ENCODE measurements at places on chromosomes 3 and 15. TPM values are rescaled to one million over a fixed set of nuclear protein-coding genes. Genes with fewer than 3 reads are reported as not detected.

DNA sequence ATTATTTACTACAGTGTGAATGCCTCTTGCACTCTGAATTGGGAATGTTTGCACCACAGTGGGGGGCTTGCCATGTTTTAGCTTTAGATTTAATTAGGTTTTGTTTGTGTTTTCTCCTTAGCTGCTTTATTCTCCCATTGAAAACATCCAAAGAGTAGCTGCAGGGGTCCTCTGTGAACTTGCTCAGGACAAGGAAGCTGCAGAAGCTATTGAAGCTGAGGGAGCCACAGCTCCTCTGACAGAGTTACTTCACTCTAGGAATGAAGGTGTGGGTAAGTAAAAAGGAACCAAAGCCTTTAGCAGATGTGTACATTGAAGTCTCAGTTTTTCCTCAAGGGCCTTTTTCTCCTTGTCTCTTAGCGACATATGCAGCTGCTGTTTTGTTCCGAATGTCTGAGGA lies 36.9 kb downstream of the CTNNB1 start:
- no peak for DNase-seq

GRCh38 chr3:187850258-187850921 lies 105.1 kb upstream of the BCL6 start:
- DNase-seq: no peak

GRCh38 chr15:63189941-63190768 lies 749 bp downstream of the RAB8B start:
- no peak for DNase-seq

- DNase-seq: peak; percentile 77
Measured at GRCh38 chr15:100284191-100284590, 57.6 kb downstream of the ADAMTS17 start.

IGSF11 gene
- 3.4 TPM for total RNA-seq

GOLGA8T gene
- 1.5 TPM for total RNA-seq

DNA sequence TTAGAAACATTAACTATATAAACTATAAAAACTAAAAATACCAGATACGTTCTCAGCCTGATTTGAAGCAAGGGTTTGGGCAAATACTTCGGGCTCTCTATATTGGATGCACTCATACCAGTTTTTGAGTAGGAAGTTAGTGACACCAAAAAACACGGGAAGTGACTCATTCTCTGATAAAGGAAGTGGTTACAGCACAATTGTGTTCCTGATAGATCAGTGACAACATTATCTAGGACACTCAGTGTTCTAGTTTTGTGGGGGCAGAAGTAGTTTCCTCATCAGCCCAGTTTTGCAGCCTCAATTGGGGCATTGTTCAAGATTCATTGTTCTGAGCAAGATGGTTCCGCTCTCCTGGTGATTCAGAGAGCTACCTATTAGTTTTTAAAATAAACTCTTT lies 469.6 kb upstream of the DPPA4 start:
- no peak for DNase-seq

GRCh38 chr15:52148403-52148802 lies 35.8 kb upstream of the BCL2L10 start:
- no peak for DNase-seq

CAND2 gene
- total RNA-seq: 12.5 TPM
